ENCODE measurements at places on chromosomes 5 and 9.

GRCh38 chr5:173165177-173166016 lies 21.1 kb downstream of the BNIP1 start:
- DNase-seq = no peak

DNA sequence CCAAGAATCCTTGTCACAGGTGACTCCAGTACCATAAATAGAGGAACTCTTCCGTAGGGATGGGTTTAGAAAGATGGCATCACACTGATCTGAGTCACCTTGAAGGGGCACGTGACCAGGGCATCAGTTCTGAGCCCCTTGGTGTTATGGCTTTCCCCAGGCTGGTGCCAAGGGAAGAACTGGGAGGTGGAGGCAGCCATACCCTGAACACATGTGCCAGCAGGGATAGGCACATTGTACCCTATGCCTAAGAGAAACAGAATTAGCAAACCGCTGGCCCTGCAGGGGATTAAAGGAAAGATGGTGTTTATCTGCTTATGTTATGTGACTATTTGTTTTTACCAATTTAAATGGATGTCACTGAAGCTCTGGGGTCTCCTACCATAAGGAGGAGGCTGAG lies 196.2 kb downstream of the RGS3 start:
- no peak for DNase-seq

DNA sequence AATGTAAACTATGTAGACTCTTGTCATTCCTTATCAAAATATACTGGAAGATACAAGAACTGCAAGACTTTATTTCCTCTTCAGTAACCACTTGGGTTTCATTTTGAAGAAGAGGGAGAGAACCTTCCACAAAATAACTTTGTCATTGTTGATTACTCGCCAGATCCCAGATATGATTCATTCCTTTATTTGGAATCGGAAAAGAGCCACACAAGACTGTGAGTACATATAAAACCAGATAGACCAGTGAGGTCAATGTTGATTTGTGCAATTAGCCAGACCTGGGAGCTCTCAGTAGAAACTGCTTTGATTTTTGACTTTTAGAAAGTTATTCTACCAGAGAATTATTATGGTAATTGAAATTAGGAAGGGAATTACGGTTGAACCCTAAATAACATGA lies 146.1 kb downstream of the TMEM167A start:
- no peak for DNase-seq

DNA sequence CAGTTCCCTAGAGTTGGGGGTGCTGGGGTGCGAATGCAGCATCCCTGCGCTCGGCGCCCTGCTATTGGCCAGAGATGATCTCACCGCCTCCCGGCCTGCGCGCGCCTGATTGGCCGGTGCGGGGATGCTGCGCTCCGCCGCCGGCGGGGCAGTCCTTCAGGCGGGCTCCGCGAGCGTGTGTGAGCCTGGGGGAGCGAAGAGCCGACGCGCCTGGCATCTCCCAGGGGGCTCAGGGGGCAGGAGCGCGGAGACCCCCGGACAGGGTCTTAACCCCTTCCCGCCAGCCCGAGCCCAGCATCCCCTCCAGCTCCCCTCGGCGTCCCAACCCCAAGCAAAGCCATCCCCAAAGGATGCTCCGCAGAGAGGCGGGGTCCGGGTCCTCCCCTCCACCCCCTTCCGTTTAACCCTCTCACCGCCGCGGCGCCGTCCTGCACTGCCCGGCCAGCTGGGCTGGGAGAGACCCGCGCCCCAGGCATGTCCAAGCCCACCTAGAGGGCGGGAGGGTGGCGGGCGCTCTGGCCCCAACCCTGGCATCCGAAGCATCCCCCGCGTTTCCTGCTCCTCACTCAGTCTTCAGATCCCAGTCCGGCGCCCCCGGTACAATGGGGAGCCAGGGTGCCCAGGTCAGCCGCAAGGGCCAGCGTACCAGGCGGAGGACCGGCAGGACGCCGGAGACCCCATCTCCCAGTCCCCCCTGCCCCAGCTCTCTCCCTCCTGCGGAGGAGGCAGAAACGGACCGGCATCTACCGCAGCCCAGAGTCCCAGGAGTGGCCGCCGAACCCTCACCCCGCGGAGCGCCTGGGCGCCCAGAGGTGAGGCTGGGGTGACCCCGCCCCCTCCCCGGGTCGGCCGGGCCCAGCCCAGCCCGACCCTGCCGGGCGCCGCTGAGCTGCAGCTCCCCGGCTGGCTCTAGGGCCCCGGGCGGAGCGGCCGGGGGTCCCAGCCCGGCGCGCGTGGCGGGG lies 19.3 kb upstream of the TOR2A start:
- no peak for DNase-seq

DNA sequence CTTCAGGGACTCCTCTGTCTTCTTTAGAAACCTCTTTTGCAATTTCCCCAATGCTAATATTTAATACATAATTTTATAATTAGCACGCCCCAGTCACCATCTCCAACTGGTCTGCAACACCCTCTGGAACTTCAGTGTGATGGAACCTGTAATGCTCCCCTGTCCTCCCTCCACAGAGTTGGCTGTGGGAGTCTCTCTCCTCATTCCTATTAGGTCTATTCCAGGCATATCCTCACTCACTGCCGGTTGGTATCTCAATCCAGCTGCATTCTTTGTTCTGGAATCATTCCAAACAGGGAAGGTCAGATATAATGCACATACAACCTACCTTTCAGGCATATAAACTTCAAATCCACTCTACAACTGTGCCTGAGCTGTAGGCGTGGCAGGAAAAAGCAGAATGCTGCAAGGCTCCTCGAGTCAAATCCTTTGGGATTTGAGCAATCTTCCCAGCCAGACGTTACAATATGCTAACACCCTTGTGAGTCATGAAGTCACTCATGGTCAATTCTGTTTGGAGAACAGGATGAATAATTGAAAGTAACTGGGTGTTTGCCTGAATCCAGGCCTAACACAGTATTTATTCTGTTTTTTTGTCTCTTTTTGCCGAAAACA lies 293.8 kb downstream of the CWC27 start:
- DNase-seq = no peak

GRCh38 chr9:33510262-33511183 lies 13.5 kb upstream of the ANKRD18B start:
- no peak for DNase-seq

DNA sequence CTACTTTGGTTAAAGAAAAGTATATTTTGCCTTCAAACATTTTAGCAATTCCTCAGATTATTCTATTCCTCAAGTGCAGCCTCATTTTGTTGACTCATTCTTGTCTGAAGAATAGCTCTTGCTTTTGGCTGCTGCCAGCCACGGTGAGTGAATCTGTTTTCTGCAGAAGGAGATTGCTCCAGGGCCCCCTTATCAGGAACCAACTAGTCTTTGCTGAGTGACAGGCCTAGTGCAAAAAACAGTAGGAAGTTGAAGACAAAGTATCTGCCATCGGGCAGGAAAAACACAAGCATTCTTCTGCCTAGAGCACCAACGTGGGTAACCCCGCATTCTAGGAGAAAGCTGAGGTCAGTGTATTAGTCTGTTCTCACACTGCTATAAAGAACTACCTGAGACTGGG lies 42.3 kb downstream of the ZNF883 start:
- no peak for DNase-seq

DNA sequence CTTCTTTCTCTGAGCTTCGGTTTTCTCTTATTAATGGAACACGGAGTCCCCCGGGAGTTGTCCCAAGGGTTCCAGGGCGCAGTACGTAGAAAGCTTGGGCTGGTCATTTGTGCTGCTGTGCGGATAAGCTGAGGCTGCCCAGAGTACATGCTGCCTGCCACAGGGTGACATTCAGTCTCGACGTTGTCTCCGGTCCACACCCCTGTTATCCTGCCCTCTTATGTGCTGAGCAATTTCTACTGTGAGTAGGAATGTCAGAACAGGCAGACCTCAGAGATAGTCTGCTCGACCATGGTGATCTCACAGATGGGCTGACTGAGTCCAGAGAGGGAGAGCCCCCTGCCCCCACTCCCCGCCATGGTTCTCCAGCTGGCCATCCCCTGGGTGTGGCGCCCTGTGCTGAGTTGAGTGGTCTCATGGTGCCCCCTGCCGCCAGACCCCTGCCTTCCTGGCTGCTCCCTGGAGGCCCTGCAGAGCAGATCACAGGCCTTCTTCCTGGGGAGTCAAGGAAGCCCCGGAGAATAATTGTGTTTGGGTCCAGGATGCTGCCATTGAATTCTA lies 124.0 kb downstream of the RGS3 start:
- no peak for DNase-seq

DNA sequence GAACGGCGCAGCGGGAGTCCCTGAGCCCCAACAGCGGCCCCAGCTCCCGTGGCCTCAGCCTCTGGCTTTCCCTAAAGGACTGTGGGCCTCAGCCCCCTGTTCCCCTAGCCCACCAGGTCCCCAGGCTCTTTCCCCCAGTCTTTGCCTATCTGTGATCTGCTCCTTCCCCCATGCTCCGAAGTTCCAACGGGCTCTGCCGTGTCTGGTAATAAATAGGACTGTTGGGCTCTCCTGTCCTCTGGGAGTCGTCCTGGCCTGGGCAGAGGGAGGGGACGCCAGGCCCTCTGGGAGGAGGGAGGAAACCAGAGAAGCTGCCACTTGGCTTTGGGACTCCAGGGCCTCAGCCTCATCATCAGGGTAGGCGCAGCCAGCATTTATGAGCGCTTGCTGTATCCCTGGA lies 28.1 kb downstream of the ADGRD2 start:
- no peak for DNase-seq

- DNase-seq = no peak
Measured at GRCh38 chr9:87678650-87679355, 47.1 kb upstream of the CTSL start.

DNA sequence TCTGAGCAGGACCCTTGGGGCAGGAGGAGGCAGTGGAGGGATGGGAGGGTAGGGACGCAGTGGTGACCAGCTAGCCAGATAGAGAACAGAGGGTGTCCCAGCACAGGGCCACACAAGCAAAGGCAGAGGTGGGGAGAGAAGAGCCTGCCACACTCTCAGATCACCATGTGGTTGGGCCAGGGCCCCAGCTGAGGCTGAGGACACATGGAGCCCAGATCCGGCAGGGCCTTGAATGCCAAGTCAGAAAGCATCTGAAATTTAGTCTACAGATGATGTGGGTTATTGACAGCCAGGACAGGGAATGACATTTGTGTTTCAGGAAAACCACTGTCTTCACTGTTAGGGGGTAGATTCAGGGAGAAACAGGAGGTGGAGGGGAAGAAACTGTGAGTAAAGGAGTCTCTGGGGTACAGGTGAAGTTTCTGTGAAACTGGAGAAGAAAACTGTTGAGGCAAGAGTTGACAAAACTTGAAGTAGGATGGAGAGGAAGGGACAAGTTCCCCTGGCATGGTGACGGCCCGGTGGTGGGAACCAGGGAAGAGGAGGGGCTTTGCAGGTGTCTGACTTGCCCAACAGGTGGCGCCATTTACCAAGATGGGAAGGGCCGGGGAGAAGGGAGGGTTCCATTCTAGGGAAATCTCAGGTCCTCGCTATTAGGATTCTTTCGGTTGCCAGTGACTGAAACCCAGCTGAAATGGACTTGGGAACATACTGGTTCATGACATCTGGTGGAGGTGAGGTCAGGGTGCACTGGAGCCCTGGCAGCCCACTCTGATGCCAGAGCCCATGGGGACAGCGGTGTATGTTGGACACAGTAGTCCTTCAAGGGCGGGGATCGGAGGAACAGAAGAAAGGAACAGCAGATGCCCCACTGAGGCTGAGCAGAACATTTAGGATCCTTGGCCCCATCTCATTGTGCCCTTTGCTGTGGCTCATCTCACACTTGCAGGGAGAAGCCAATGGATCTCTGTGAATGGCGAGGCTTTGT lies 100.1 kb downstream of the KCNIP1 start:
- no peak for DNase-seq

DNA sequence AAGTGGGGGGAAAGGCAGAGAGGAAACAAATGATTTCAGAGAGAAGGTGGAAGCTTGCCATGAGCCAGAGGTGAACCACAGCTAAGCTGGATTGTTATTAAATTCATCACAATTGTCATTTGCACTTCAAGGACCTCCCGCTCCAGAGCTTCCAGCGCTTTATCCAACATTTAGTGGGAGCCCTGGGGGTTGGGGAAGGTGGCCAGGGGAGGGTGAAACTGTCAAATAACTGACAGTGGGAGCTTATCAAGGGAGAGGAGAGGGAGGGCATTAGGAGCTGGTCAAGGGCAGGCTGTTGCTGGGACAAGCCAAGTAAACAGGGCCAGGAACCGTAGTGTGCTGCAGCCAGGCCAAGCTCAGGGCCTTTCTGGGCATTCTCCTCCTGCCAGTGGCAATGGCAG lies 71.5 kb downstream of the SIL1 start:
- no peak for DNase-seq

GRCh38 chr5:109328626-109329025 lies 81.1 kb downstream of the PJA2 start:
- no peak for DNase-seq

- DNase-seq = no peak
Measured at GRCh38 chr5:118451697-118452247, 536.6 kb downstream of the DTWD2 start.

DNA sequence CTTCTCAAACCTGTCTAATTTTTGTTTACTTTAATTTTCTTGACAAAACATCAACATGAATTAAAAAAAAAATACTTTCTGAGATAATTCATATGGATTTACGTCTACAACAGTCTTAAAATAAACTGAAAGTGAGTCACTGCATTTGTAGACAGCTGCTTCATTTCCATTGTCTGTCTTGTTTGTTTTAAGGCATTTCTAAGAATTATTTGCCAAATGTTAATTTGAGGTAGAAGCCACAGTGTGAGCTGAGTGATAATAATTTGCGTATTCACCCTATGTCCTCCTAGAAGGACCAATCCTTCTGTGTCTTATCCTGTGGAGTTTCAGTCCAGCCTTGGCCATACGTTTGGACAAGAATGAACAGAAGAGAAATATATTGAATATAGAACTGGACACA lies 174.5 kb downstream of the CFAP90 start:
- no peak for DNase-seq

- no peak for DNase-seq
Measured at GRCh38 chr5:126718236-126718868, 58.6 kb upstream of the LMNB1 start.

Data from SIG-M5 (cell line).